ENCODE measurements at places on chromosomes 13 and 19. TPM values are rescaled to one million over a fixed set of nuclear protein-coding genes. Genes with fewer than 3 reads are reported as not detected.
A peak's percentile ranks its signal among the peaks of the same experiment; 100 is the strongest.

ZNF135 gene
- 0.42 TPM for total RNA-seq

KLK12 gene
- not detected for total RNA-seq

DCLK1 gene
- 0.33 TPM for total RNA-seq

FAM216B gene
- total RNA-seq: not detected

SHISA7 gene
- 1.6 TPM for total RNA-seq

MATK gene
- 2.7 TPM for total RNA-seq

GRCh38 chr13:32902874-32903273 is 113.3 kb upstream of the KL start:
- H3K27me3 ChIP-seq: no peaks in the 10 kb centered on the region
- DNase-seq: no peak
- no peak overlapping the region for H3K4me3 ChIP-seq

GRCh38 chr19:16829010-16829821 is at the start of gene SIN3B:
Gene SIN3B, plus strand, starts transcription at chr19:16829398. Its CDS starts 23 bp downstream, at chr19:16829421.
- H3K27ac ChIP-seq: peak within 1 kb of the TSS; percentile 14
- peak within 1 kb of the TSS; percentile 77 for H3K4me3 ChIP-seq
- no peaks in the 10 kb centered on the region for H3K4me1 ChIP-seq
- no peaks in the 10 kb centered on the region for H3K27me3 ChIP-seq
- peaks cover 13% of the 10 kb centered on the region for H3K36me3 ChIP-seq

DNA sequence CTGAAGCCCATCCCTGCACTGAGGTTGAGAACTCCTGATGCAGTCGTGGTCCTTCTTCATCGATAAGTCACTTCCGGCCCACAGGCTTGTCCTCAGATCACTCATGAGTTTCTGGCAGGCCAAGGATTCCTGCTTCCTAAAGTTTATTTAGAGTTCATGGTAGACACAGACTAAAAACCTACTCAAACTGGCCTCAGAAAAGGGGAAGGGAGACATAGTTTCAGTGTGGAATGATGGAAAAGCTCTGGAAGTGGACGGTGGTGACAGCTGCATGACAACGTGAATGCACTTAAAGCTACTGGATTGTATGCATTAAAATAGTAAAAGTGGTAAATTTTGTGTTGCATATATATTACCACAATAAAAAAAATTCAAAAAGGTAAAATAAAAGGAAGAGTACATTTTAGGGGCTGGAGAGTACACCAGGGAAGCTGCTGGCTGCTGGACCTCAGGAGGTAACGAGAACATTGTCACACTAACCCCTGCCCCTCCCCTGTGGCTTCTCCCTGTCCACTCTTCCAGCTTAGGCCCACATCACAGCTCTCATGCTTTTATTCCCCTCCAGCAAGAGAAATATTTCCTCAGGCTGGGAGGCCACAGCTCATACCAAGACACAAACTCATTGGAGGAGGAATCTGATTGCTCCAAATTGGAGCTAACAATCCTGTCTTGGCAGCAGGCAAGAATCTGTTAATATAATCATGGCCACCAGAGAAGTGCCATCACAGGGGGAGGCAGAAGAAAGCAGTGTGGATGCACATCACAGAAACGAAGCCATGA is 741.0 kb downstream of the UQCRFS1 start:
- no peak overlapping the region for H3K4me3 ChIP-seq
- no peaks in the 10 kb centered on the region for H3K36me3 ChIP-seq
- no peaks in the 10 kb centered on the region for H3K4me1 ChIP-seq
- no peak for DNase-seq

- no peaks in the 10 kb centered on the region for H3K4me1 ChIP-seq
- no peak overlapping the region for H3K4me3 ChIP-seq
Measured at GRCh38 chr13:34064456-34065205, 246.7 kb downstream of the RFC3 start.

DNA sequence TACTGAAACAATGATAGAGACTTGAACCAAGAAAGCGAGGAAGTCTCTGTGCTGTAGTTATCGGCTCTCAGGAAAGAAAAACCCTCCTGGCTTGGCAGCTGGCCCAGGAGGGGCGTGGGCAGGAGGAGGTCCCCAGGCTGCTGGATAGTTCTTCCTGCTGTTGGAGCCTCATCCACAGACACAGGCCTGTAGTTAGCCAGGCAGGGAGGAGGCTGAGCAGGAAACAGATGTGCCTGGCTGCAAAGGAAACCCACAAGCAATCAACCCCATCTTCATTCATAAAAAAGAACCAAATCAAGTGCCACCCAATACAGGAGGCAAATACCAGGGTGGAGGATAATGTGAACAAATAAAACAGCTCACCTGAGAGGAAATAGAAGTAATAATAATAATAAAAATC is 86.2 kb downstream of the IRS2 start:
- DNase-seq: peak; percentile 74
- H3K36me3 ChIP-seq: no peaks in the 10 kb centered on the region
- no peak overlapping the region for H3K4me3 ChIP-seq
- H3K4me1 ChIP-seq: peaks cover 7% of the 10 kb centered on the region
- H3K27me3 ChIP-seq: no peaks in the 10 kb centered on the region

- peaks cover 15% of the 10 kb centered on the region for H3K4me1 ChIP-seq
- no peak overlapping the region for H3K27ac ChIP-seq
- DNase-seq: no peak
Measured at GRCh38 chr19:11483366-11484111, 2.7 kb upstream of the ELAVL3 start.

DNA sequence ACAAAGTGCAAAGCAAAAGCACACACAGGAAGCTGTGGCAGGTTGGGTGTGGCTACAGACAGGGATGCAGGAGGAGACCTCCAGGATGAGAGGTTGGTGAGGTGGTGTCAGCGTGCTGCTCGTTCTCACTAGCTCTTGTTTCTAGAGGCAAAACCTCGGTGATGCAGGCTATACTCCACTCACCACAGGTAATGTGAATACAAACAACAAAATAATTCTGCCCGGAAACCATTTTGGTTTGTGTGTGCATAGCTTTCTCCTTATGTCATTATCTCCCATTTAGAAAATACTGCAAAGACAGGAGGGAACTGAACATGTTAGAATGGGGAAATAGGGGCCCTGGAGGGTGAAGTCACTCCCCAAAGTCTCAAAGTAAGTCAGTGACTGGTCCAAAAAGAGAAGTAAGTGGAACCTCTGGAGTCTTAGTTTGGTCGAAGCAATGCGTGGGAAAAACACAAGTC is 9.4 kb downstream of the LCP1 start:
- no peak for DNase-seq
- no peaks in the 10 kb centered on the region for H3K36me3 ChIP-seq
- no peak overlapping the region for H3K27ac ChIP-seq
- H3K4me1 ChIP-seq: no peaks in the 10 kb centered on the region
- no peak overlapping the region for H3K4me3 ChIP-seq

DNA sequence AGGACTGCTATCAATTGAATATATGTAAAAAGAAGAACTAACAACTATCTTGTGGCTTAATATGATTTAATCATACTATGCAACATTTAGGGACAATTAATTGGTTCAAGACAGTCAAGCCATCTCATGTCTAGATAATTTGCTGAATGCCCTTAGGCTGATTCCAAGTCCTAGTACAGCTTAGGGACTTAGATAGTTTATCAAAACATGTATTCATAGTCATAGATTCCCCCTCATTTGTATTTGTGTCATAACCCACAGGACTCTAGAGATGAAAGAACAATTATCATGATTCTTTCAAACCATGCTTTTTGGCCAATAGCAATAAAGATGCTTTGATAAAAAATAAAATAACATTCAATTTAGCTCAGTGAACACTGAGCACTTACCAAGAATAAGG is 607.6 kb downstream of the SLITRK1 start:
- no peak for DNase-seq
- no peaks in the 10 kb centered on the region for H3K36me3 ChIP-seq
- no peak overlapping the region for H3K27ac ChIP-seq
- H3K4me1 ChIP-seq: no peaks in the 10 kb centered on the region
- H3K4me3 ChIP-seq: no peak overlapping the region
